ENCODE measurements at places on chromosomes 11 and 22. TPM values are rescaled to one million over a fixed set of nuclear protein-coding genes. Genes with fewer than 3 reads are reported as not detected.

GRCh38 chr22:22218302-22218701, 26.3 kb upstream of the VPREB1 start:
- DNase-seq, result no peak

DNA sequence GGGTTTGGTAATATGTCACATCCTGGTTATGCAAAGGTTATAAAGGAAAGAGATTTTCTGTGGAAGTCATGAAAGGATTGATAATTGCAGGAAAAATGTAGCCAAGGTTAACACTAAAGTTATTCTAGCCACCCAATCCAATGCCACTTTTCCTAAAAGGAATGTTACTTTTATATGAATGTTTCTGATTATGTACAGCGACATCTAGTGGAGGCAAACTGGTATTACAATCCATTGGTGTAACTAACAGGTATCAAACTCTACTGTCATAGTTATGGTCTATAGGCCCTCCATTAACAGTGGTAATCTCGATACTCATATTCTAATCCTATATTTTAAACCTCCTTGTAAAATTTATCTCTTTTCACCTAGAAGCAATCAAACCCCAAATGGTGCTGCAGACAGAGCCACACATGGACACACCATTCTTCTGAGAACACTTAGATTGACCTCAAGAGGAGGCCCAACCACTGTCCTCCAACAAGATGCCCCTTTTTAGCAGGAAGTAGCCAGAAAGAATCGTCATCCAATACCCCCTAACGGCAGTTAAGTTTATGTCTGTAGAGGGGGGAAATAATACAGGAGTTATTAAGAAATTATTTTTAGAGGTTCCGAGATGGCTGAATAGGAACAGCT, 74.9 kb upstream of the RAG2 start:
- no peak for DNase-seq

DNA sequence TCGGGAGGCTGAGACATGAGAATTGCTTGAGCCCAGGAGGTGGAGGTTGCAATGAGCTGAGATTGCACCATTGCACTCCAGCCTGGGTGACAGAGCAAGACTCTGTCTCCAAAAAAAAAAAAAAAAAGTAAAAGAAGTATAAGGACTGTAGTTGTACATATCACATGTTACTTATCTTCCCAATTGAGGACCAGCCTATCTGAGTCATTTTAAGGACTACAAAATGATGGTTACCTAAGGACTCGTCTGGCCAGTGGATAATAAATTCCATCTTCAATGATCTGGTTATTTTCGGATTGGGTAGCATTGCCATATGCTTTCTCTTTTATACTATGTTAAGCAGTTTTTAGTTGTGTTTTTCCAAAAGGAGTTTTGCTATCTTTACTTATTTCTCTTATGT, 55.3 kb downstream of the PPFIA1 start:
- no peak for DNase-seq

DNA sequence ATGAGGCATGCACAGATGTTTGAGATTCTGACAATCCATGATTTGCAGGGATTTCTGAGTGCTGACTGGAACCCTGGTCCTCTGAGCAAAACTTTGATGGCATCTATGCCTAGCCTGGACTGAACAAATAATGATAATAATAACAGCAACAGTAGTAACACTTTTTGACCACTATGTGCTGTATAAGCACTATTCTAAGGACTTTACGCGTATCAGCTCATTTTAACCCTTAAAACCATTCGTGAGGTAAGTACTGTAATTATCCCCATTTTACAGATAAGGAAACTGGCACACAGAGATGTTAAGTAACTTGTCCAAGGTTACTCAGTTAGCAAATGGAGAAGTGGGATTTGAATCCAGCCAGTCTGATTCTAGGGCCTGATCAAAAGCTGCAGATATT, 168.4 kb downstream of the C11orf91 start:
- no peak for DNase-seq

GRCh38 chr11:80846979-80847378, 1406.1 kb upstream of the TENM4 start:
- no peak for DNase-seq

DNA sequence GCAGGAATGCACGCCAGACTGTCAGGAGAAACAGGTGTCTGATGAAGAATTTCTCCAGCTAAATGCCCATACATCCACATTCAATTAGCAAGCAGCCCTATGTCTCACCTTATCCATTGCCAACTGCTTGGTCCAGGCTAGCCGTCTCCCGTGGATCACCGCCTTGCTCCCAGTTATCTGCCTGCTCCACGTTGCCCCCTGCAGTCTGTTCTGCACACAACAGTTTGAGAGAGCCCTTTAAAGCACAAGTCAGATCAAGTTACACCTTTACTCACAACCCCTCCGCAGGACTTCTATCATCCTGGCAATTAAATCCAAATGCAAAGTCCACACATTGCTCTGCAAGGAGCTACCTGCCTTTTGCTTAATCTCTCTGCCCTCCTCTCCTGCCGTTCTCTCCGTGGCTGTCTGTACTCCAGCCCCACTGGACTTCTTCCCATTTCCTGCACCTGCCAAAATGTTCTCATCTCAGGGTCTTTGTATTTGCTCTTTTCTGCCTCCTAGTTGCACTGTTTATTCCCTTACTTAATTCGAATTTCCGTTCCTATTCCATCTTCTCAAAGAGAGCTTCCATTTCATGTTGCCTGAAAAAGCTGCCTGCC, 185.3 kb upstream of the LARGE1 start:
- peak; percentile 59 for DNase-seq

GRCh38 chr11:62374801-62375200, 37.6 kb downstream of the ASRGL1 start:
- no peak for DNase-seq

GRCh38 chr11:1482581-1483444, 3.8 kb downstream of the MOB2 start:
- no peak for DNase-seq

DNA sequence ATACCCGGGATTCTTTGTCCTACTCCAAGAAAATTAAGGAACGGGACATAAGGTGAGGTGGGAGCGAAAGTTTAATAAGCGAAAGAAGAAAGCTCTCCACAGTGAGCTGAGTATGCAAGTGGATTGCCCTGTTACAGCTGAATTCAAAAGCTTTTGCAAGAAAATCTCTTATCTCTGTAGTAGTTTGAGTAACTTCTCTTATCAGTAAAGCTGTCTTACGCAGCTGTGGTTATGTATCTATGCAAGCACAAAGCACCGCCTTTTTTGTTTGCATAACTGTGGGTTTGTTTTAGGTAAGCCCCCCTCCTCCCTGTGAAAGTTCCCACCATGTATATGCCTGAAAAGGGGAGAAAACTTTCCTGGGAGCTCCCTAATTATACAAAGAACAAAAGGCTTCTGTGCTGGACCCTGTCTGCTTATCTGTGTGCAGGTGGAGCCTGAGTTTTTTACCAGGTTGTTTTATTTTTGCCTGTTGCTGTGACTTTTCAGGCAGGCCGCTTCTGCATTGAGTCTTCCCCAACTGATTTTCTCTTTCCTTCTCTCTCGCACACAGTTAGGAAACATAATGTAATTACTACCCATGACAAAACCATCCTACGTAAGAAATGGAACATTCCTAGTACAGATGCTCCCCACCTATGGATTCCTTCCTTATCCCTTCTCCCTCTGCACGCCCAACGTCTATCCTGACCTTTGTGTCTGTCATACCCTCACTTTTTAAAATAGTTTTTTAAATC, 837 bp upstream of the PLAAT5 start:
- DNase-seq, result no peak

GRCh38 chr11:129815596-129816461, at the start of gene TMEM45B:
Gene TMEM45B (plus strand): TSS chr11:129815848. CDS start chr11:129852483, 36,635 bp downstream.
- DNase-seq, result peak; percentile 20

DNA sequence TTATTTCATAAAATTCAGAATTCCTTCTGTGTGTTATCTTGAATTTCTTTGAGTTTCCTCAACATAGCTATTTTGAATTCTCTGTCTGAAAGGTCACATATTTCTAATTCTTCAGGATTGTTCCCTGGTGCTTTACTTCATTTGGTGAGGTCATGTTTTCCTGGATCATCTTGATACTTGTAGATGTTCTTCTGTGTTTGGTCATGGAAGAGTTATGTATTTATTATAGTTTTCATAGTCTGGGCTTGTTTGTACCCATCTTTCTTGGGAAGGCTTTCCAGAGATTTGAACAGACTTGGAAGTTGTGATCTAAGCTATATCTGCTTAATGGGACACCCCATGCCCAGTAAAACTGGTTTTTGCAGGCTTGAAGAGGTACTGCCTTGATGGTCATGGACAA, 149.6 kb downstream of the METTL15 start:
- no peak for DNase-seq

GRCh38 chr11:101187748-101188147, 58.1 kb upstream of the PGR start:
- no peak for DNase-seq

GRCh38 chr11:34308913-34309585, 48.8 kb downstream of the ABTB2 start:
- no peak for DNase-seq

DNA sequence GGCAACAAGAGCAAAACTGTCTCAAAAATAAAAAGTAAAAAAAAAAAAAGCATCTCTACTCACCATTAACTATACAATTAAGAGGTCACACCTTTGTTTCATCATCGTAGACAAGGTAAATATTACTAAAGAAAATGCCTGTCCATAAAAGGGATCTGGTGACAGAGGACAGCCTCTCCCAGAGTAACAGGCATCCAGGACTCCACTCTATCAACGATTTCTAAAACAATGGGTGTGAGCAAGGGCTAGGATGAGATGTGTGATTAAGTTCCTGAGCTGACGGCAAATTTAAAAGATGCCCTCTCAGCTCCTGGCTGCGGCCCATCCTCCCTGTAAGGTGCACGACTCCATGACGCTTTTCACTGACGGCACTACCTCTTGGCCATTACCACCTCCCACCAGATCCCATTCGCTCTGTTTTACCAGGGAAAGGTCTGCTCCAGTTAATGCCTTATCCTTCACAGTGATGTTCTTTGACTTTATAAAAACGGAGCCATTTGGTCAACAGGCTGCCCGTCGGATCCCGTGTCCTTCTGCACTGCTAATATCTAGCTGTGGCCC, 2.3 kb upstream of the TMEM45B start:
- no peak for DNase-seq

DNA sequence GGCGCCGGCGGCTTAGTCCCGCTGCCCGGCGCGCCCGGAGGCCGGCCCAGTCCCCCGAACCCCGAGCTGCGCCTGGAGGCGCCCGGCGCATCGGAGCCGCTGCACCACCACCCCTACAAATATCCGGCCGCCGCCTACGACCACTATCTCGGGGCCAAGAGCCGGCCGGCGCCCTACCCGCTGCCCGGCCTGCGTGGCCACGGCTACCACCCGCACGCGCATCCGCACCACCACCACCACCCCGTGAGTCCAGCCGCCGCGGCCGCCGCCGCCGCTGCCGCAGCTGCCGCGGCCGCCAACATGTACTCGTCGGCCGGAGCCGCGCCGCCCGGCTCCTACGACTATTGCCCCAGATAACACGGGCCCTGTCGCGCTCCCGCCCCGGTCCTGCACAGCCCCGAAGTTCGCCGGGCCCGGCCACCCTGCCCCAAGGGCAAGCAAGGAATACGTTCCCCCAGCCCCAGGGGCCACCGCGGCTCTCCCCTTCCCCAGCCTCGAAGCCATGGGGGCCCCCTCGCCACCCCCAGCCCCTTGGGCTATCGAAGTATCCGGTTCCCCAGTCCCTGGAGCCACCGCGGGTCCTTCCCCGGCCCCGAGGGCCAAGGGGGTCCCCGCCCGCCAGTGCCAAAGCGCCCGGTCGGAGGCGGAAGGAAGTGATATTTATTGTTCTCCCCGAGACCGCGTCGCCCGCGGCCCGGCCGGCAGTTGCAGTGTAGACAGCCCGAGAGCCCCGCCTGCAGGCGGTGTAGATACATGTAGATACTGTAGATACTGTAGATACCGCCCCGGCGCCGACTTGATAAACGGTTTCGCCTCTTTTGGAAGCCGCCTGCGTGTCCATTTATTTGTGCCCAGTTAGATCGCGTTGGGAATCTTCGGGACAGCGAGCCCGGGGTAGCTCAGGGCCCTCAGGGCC, 6.2 kb downstream of the TBX1 start:
- DNase-seq, result no peak

GRCh38 chr22:32583921-32584335, 109.3 kb downstream of the FBXO7 start:
- DNase-seq, result no peak

- DNase-seq, result no peak
Measured at GRCh38 chr22:47084226-47084625, 321.8 kb downstream of the TBC1D22A start.

DNA sequence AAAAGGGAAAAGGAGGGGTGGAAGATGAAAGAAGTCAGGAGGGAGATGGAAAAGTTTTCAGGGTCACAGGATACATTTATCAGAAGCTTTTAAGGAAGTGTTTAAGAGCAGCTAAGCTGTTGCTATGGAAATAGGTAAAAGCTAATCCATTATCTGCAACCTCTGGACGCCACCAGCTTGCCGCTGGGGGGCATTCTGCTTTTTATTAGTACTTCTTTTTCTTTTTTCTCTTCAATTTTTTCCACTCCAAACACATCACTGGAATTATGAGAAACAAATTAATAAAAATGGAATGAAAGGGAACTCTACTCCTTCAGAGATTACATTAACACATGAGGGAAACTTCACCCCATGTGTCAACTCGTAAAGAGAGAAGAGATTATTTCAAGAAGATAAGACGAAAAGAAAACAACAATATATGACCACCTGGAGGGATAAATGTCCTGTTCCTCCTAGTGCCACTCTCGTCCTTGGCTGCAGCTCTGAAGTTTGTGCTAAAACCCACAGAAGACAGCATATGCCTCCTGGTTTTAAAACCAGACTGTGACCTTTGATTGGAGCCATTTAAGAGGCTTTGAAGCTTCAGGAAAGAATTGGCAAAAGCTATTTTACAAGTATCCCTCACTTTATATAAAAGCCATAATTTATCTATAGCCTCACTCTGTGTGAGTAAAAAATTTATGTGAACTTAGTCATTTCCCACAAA, 972.8 kb downstream of the OPCML start:
- no peak for DNase-seq

- no peak for DNase-seq
Measured at GRCh38 chr11:122271137-122271536, 155.1 kb upstream of the BLID start.

DNA sequence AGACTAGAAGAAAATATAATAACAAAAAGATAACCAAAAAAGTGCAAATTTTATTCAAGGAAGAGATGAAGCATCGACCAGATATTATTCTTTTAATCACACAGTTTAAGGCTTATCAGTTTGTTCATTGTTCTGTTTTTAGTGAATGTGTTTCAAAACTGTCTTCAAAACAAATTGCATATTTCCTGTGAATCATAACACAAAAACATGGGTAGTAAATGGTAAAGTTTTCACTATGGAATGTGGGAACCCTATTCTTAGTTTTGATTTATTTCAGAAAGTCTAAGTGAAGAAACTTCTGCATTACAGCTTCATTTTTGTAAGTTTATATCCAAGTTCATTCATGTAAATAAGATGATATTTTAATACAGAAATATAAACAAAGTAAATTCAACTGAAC, 207.6 kb upstream of the LUZP2 start:
- DNase-seq, result no peak

Gene CARD18
- total RNA-seq, result not detected

Gene LMO2
- total RNA-seq, result 0.55 TPM

Gene OR51A2
- total RNA-seq, result not detected

Gene HEPHL1
- not detected for total RNA-seq

Gene MMP8
- not detected for total RNA-seq

Gene SLC22A6
- total RNA-seq, result not detected

Gene VWCE
- 40.1 TPM for total RNA-seq

Gene PNPLA5
- total RNA-seq, result not detected

Gene MYO7A
- 5.3 TPM for total RNA-seq

Gene SERHL2
- total RNA-seq, result 1.0 TPM

Gene OR5B21
- not detected for total RNA-seq
